ENCODE measurements at places on chromosomes 12 and 14.

DNA sequence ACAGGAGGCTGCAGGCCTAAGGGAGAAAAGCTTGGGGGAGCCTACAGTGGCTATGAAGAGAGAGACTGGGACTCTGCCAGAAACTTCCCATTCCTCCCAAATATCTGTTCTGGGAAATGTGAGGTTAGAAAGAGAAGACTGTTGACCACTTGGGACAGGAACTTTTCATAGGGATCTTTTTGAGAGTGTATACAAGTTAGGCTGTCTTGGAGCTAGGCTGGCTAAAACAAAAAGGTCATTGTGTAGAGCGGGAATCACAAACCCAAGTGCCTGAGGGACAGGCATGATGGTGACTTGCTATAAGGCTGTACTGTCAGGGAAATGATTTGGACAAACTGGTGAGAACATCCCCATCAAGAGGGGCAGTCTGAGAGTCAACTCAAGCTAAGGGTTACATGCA is 175.1 kb downstream of the GRIP1 start:
- DNase-seq, result no peak

DNA sequence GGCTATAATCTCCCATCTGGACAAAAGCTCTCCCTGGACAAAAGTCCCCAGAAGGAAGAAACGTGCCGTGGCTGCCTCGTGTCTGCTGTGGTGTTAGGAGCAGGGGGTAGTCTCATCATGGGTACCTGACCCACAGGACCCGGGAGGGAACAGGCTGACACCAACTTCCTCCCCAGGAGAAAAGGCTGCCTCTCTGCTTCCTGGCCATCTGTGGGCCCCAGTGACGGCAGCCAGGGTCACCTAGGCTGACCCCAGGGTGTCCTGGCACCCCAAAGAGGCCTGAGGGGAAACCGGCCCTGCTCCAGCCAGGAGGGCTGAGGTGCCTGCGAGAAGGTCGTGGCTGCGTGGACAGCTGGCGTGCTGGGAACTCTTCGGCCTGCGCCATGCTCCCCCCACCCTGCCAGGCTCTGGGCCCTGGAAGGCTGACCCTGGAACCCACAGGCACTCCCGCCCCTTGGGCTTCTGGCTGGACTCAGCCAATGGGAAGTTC is 133.9 kb downstream of the RFLNA start:
- no peak for DNase-seq

GRCh38 chr12:130151846-130152245 is 10.4 kb upstream of the FZD10 start:
- DNase-seq, result no peak

GRCh38 chr14:90503582-90503981 is 106.8 kb downstream of the CALM1 start:
- no peak for DNase-seq

GRCh38 chr12:11652351-11653040 is 3.0 kb downstream of the ETV6 start:
- DNase-seq, result no peak

DNA sequence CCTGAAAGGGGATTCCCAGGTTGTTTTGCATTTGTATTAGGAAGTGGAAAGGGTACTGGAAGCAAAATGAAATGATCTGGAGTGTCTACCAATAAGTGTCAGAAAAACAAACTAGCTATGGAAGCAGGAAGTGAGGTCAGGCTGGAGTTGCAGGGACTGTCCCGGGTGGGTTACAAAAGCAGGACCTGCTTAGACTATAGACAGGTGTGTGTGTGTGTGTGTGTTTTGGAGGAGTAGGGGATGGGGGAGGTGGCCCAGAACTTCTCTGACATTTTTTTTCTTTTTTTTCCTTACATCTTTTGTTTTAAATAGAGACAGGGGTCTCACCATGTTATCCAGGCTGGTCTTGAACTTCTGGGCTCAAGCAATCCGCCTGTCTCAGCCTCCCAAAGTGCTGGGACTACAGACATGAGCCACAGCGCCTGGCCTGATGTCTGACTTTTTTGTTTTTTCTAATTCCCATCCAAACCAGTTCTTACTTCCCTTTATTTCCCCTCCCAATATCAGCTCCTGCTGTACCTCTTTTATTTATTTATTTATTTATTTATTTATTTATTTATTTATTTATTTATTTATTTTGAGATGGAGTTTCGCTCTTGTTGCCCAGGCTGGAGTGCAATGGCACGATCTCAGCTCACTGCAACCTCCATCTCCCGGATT is 512 bp upstream of the RND1 start:
- no peak for DNase-seq

DNA sequence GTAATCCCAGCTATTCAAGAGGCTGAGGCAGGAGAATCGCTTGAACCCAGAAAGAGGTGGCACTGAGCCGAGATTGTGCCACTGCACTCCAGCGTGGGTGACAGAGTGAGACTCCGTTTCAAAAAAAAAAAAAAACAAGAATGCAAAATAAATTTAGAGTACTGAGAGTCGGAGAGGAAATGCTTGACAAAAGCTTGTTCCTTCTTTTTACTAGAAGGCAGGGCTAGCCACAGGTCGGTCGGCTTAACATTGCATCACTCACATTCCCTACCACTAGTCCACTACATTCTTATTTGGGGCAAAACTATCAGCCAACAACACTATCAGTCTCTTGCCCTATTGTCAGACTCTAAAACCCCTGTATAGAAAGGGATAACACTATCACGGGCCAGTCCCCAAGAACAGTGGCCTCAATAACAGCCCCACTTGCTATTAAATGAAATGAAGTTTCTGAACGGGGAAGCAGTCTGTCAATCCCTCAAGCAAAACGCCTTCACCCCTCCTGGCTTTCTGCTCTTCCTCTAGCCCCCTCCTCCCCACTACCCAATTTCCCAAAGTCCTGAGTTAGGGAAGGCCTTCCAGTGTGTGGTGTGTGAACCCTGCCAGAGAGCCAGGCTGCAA is 1.0 kb downstream of the RNF41 start:
- DNase-seq, result no peak

GRCh38 chr12:48189331-48190125 is 6.1 kb downstream of the CCDC184 start:
- DNase-seq, result no peak

GRCh38 chr12:11822081-11822834 is 172.8 kb downstream of the ETV6 start:
- DNase-seq, result no peak

DNA sequence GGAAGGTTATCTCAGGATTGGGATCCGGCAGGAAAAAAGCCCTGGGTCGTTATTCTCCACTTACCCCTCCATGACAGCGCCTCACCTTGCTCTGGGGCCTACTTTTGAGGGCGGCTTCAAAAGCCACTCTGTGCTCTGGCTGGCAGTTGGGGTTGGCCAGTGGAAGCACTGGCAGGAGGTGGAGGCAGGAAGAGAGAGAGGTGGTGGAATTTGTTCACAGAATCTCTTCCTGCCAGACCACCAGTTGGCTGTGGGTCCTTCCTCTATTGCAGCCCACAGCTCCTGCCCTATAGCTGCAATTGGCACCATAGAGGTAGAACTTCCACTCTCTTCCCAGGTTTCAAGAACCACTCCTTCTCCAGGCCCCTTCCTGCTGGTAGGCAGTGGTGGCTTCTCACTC is 32.7 kb upstream of the SDR39U1 start:
- no peak for DNase-seq

GRCh38 chr14:104467641-104468040 is 111.9 kb upstream of the C14orf180 start:
- no peak for DNase-seq

DNA sequence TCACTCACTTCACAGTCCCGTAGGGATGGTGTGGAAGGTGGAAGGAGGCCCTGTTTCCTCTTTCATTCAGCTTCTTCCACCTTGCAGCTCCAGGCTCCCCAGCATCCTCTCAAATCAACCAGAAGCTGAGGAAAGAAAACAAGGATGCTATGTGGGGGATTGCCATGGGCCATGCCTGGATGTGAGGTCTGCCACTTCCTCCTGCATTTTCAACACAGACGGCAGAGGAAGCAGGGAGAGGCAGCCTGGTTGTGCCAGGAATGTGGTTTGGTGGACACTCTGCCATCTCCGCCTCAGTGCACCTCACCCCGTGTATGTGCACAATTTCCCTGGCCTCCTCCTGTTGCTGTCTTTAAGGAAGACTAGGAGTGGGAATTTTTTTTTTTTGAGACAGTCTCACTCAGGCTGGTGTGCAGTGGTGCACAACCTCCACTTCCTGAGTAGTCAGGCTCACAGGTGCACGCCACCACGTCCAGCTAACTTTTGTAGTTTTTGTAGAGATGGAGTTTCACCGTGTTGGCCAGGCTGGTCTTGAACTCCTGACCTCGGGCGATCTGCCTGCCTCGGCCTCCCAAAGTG is 99.2 kb downstream of the SLC15A4 start:
- DNase-seq, result no peak

DNA sequence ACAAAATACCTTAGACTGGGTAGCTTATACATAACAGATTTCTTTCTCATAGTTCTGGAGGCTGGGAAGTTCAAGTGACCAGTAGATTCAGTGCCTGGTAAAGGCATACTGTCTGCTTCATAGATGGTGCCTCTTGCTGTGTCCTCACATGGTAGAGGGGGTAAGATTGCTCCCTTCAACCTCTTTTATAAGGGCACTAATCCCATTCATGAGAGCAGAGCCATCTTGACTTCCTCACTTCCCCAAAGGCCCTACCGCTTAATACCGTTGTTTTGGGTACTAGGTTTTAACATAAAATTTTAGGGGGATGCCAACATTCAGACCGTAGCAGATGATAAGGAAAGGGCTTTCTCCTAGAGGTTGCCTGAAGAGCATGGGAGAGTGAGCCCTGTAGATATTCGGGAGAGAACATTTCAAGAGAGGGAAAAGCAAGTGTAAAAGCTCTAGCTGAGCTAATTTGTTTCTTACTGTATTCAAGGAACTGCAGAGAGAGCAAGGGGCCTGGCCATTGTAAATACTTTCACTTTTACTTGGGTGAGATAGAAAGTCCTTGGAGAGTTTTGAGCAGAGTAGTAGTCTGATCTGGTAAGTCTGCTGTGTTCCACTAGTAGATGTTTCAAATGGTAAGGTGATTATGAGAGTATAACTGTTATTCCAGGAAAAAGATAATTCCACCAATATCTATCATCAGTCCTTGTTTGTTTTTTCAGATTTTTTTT is 27.3 kb downstream of the FRS2 start:
- DNase-seq, result no peak

DNA sequence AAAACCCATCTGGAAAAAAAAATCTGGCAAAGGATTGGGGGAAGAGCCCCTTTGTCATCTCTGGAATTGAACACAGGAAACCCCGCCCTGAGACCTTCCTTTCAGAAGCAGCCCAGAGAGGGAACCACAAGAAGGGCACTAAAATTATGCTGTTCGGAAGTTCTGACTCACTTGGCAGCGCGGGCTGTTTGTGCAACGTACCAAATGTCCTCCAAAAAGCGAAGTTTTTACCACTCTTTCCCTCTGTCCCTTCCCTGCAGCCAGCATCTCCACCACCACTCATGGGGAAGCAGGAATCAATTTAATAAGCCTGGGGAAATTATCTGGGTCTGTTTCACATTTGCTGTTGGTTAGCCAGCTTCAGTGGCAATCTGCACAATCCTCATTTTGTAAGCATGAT is 3.2 kb upstream of the SYNE3 start:
- DNase-seq, result peak; percentile 40

DNA sequence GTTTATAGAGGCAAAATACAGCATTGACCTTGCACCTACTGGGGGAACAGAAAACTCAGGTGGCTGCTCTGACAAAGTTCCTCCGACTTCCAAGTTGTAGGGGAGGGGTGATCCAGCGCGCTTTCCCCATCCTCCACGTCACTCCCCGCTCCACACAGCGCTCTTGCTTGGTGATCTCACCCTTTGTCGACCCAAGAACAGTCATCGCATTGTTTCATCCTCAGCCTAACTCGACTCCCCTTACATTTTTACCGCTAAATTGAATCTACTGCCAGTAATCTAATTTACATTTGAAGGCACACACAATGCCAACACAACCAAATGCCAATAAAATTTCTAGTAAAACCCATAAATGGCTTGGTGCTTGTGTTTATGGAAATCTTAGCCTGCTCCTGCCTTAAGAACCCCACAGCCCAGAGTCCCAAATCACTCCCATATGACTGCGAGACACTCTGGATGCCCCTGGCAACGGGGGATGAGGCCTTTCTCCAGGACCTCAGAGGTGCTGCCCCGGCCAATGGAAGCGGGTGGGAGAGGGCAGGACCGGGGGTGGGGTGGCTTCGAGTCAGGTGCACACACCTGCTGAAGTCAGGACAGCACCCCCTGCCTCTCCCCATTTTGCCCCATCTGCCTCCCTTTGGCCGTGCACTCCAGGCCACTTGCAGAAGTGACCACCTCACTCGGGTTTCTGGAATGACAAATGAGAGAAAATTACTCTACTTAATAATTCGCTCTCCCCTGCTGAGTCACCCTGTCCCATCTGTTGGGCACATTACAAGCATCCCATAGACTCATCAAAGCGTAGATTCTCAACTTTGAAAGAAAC is 98.2 kb upstream of the GSC start:
- DNase-seq, result no peak

DNA sequence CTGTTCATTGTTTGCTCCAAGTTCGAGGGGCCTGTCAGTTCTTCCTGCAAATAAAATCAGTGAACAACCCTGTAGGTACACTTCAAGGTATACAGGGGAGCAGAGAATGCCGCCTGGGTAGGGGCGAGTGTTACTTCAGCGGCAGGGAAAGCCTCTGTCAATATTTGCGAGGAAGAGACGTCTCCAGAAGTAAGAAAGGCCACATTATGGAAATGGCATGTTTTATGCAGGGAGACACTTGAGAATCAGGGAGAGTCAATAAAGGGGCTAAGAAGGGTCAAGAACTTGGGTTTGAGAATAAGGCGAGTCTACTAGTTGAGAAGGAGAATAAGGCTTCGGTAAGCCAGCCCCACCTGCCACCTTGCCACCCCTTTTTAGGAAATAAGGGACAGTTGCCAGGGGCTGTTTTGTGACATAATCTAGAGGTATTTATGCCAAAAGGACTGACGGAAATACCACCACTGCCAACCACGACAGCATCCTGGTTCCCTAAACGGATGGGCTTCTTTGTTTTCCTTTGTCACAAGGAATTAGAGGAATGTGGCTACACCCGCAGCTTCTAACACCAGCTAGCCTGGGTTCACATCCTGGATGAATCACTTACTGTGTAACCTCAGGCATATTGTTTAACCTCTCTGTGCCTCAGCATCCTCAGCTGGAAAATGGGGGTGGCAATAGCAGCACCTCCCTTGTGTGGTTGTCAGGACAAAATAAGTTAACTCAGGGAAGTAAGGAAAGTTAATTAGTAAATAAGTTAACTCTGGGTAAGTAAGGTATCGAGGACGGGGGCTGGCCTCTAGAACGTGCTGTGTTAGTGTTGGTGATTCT is 67.7 kb downstream of the EID3 start:
- DNase-seq, result no peak

- no peak for DNase-seq
Measured at GRCh38 chr14:105745433-105746123, 219.2 kb downstream of the TMEM121 start.

Data from esophagus squamous epithelium (tissue), 5 donors.